CD4-positive, alpha-beta memory T cell (primary cell): ENCODE measurements at places on chromosomes 12 and 14. TPM values are rescaled to one million over a fixed set of nuclear protein-coding genes. Genes with fewer than 3 reads are reported as not detected.

DNA sequence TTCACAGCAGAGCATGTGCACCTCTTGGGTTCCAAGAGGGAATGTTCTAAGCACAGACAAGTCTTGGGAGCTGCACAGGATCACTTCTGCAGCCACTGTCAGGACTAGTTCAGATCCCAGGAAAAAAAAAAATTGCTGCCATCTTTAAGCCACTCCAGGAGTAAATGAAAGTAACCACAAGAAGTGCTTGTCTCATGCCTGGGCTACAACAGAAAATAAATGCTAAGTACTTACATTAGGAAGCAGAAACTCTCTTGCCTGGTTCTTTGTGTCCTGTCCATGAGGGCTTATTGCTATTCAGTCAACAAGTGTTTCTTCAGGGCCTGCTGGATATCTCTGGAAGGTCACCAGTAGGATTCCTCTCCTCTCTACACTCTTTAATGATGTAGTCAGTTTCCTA lies 176.1 kb downstream of the KTN1 start:
- no peak overlapping the region for H3K4me3 ChIP-seq
- H3K36me3 ChIP-seq: no peaks in the 10 kb centered on the region
- H3K27me3 ChIP-seq: no peaks in the 10 kb centered on the region

- no peak overlapping the region for H3K4me3 ChIP-seq
- H3K36me3 ChIP-seq: no peaks in the 10 kb centered on the region
- no peaks in the 10 kb centered on the region for H3K27me3 ChIP-seq
- H3K27ac ChIP-seq: no peak overlapping the region
- DNase-seq: no peak
Measured at GRCh38 chr14:61923348-61923747, 161.1 kb downstream of the SNAPC1 start.

GRCh38 chr14:56552615-56553014 lies 27.0 kb upstream of the TMEM260 start:
- no peak overlapping the region for H3K27ac ChIP-seq
- no peak overlapping the region for H3K4me3 ChIP-seq
- no peaks in the 10 kb centered on the region for H3K36me3 ChIP-seq
- no peaks in the 10 kb centered on the region for H3K4me1 ChIP-seq

GRCh38 chr12:115185506-115185905 lies 501.5 kb upstream of the TBX3 start:
- H3K27ac ChIP-seq: no peak overlapping the region
- no peak overlapping the region for H3K4me3 ChIP-seq
- H3K27me3 ChIP-seq: no peaks in the 10 kb centered on the region

DNA sequence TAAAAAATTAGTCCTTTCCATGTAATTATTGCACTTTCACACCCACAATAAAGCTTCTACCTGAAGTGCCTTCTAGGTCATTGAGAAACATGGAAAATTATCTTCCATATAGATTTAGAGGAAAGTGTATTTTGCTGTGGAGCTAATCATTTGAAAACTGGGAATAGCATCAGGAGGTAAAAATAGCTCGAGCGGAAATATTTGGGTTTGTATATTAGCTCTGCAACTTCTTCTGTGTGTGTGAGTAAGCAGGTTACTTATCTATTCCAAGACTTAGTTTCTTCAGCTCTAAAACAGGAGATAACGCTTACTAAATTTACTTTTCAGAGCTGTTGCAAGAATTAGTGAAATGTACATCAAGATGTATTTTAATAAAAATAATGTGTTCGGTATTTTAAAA lies 95.0 kb upstream of the MON2 start:
- no peaks in the 10 kb centered on the region for H3K27me3 ChIP-seq
- DNase-seq: no peak
- H3K4me1 ChIP-seq: peaks cover 23% of the 10 kb centered on the region
- no peak overlapping the region for H3K27ac ChIP-seq

- DNase-seq: no peak
- H3K27ac ChIP-seq: no peak overlapping the region
- H3K36me3 ChIP-seq: no peaks in the 10 kb centered on the region
- H3K4me1 ChIP-seq: no peaks in the 10 kb centered on the region
- no peak overlapping the region for H3K4me3 ChIP-seq
Measured at GRCh38 chr12:26817183-26817591, 15.8 kb downstream of the ITPR2 start.

DNA sequence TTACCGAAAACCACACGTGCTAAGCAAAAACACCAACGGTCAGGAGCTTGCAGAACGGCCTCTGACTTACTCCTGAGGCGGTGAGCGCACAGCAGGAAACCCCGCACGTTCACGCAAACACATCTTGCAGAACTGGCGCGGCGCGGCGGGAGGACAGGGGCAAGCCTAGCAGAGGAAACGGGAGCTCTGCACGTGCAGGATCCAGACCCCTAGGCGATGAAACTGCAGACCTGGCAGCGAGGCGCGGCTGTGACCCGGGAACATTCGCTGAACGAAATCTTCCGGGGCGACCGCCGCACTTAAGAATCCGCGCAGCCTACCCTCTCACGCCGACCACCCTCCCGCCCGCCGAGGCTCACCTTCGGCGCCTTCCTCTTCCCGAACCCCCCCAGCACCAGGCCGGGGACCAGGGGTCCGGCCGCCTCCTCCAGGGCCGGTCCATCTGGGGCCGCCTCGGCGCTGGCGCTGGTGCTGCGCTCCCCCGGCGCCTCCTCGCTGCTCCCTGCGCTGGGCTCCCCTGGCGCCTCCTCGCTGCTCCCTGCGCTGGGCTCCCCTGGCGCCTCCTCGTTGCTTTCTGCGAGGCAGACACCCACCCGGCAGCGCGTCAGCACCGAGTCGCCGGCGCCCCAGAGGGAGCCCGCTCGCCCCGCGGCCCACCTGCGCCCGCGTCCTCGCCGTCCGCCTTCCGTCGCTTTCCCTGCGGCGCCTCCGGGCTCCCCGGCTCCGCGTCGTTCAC lies 615 bp downstream of the DDX51 start:
- peak overlapping the region; percentile 19 for H3K4me3 ChIP-seq
- DNase-seq: no peak
- H3K4me1 ChIP-seq: peaks cover 27% of the 10 kb centered on the region

- no peak overlapping the region for H3K27ac ChIP-seq
- H3K4me3 ChIP-seq: no peak overlapping the region
- no peaks in the 10 kb centered on the region for H3K4me1 ChIP-seq
- H3K27me3 ChIP-seq: no peaks in the 10 kb centered on the region
- DNase-seq: no peak
Measured at GRCh38 chr12:47340411-47341015, 260.8 kb upstream of the AMIGO2 start.

GRCh38 chr12:48002773-48003218 lies 1.5 kb downstream of the COL2A1 start:
- H3K27ac ChIP-seq: no peak overlapping the region
- no peak overlapping the region for H3K4me3 ChIP-seq
- peaks cover 44% of the 10 kb centered on the region for H3K4me1 ChIP-seq
- H3K27me3 ChIP-seq: peaks cover 64% of the 10 kb centered on the region

DNA sequence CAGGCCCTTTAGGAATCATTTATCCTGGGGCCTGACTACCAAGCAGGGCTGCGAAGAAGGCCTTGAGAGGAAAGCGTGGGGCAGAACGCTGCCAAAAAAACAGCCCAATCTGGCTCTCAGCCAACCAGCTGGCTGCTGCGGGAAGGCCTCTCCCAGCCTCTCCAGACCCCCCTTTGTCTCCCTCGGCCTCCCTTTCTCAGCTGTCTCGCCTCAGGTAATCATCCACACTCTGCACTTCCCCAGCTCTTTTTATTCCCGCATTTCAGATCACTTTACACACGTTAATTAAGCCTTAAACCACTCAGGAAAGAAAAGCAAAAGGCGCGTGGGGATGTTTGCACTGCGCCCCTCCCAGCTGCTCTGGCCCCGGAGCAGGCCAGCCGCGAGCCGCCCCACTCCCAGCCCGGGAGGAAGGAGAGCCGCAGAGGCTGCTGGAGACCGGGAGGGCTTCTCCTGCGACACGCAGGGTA lies 208.2 kb upstream of the FOXN3 start:
- DNase-seq: no peak
- H3K27ac ChIP-seq: no peak overlapping the region
- H3K4me3 ChIP-seq: no peak overlapping the region
- H3K4me1 ChIP-seq: peaks cover 38% of the 10 kb centered on the region

- peak; percentile 40 for DNase-seq
- H3K27me3 ChIP-seq: no peaks in the 10 kb centered on the region
- peak overlapping the region; percentile 65 for H3K27ac ChIP-seq
- no peaks in the 10 kb centered on the region for H3K36me3 ChIP-seq
Measured at GRCh38 chr14:96797582-96798349, 584 bp downstream of the VRK1 start.

DNA sequence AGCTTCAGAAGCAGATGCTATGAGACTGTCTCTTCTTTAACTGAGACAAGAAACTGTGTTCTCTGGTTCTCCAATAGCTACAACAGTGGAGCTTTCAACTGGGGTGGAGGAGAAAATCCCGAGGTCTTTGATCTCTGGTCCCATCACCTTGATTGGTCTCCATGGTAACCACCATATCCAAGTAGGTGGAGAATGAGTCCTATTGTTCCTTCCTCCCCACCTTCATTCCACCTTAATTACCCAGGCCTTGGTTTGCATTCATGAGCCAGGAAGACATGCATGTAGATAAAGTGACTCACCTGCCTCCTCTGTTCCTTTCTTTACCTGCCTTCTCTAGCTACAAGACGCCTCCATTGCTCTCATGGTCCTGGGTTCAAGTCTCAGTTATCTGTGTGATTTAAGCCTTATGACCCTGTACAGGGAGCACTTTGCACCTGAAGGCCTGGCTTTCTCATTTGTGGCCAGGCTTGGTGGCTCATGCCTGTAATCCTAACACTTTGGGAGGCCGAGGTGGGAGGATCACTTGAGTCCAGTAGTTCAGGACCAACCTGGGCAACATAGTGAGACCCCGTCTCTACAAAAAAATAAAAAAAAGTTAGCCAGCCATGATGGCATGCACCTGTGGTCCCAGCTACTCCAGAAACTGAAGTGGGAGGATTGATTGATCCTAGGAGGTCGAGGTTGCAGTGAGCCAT lies 157.7 kb upstream of the TBX3 start:
- H3K4me1 ChIP-seq: no peaks in the 10 kb centered on the region
- no peak overlapping the region for H3K27ac ChIP-seq
- H3K36me3 ChIP-seq: no peaks in the 10 kb centered on the region
- no peaks in the 10 kb centered on the region for H3K27me3 ChIP-seq
- DNase-seq: no peak
- no peak overlapping the region for H3K4me3 ChIP-seq

GRCh38 chr14:101535232-101535631 lies 26.1 kb upstream of the DIO3 start:
- DNase-seq: peak; percentile 4
- no peak overlapping the region for H3K27ac ChIP-seq
- H3K4me3 ChIP-seq: no peak overlapping the region

- no peak overlapping the region for H3K4me3 ChIP-seq
- no peaks in the 10 kb centered on the region for H3K36me3 ChIP-seq
- no peak overlapping the region for H3K27ac ChIP-seq
- H3K4me1 ChIP-seq: peaks cover 3% of the 10 kb centered on the region
- peak; percentile 72 for DNase-seq
- H3K27me3 ChIP-seq: no peaks in the 10 kb centered on the region
Measured at GRCh38 chr12:50074936-50075807, 10.0 kb upstream of the SMARCD1 start.

GRCh38 chr14:28777471-28778137 lies 11.0 kb downstream of the FOXG1 start:
- no peak overlapping the region for H3K27ac ChIP-seq
- no peaks in the 10 kb centered on the region for H3K4me1 ChIP-seq
- no peaks in the 10 kb centered on the region for H3K27me3 ChIP-seq

GRCh38 chr12:94165138-94165537 lies 16.8 kb downstream of the PLXNC1 start:
- H3K4me3 ChIP-seq: no peak overlapping the region
- no peaks in the 10 kb centered on the region for H3K4me1 ChIP-seq
- no peak for DNase-seq
- no peak overlapping the region for H3K27ac ChIP-seq

DNA sequence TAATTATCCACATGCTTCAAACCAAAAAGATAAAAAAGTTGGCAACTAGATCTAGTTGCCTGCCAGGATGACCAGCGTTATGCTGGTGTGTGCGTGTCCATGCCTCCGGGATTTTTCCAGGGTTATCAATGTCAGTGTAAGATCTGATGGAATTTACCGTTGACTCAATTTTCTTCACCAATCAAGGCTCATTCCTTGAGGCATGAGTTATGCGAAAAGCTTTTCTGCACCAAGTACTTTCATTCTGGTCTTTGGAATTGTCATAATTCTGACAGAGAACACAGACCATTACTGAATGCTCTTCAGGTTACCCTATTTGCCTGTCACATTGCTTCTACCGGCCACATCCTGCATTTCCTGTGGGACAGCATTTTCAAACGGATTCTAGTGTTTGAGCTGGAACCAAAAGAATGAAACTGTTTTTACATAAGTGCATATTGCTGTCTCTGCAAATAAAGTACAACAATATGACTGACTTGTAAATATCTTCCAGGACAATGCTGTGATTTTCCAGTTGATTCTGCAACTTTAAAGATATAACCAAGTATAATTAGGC lies 91.8 kb downstream of the DUSP16 start:
- peaks cover 80% of the 10 kb centered on the region for H3K4me1 ChIP-seq
- H3K36me3 ChIP-seq: no peaks in the 10 kb centered on the region
- no peak overlapping the region for H3K4me3 ChIP-seq
- H3K27me3 ChIP-seq: no peaks in the 10 kb centered on the region

GRCh38 chr14:20630340-20631022 lies 11.0 kb downstream of the OR6S1 start:
- peak; percentile 35 for DNase-seq
- peak overlapping the region; percentile 54 for H3K4me3 ChIP-seq
- peaks cover 20% of the 10 kb centered on the region for H3K27me3 ChIP-seq
- H3K36me3 ChIP-seq: no peaks in the 10 kb centered on the region
- H3K4me1 ChIP-seq: peaks cover 41% of the 10 kb centered on the region
- H3K27ac ChIP-seq: no peak overlapping the region

- H3K27ac ChIP-seq: no peak overlapping the region
- H3K4me1 ChIP-seq: peaks cover 3% of the 10 kb centered on the region
- no peak for DNase-seq
- H3K27me3 ChIP-seq: no peaks in the 10 kb centered on the region
- H3K36me3 ChIP-seq: no peaks in the 10 kb centered on the region
Measured at GRCh38 chr14:105286759-105287144, 14.0 kb downstream of the BRF1 start.

GRCh38 chr14:23126548-23127278 lies 7.7 kb upstream of the CEBPE start:
- H3K4me1 ChIP-seq: peaks cover 2% of the 10 kb centered on the region
- H3K27ac ChIP-seq: no peak overlapping the region
- H3K27me3 ChIP-seq: no peaks in the 10 kb centered on the region
- no peak for DNase-seq
- H3K36me3 ChIP-seq: no peaks in the 10 kb centered on the region

DNA sequence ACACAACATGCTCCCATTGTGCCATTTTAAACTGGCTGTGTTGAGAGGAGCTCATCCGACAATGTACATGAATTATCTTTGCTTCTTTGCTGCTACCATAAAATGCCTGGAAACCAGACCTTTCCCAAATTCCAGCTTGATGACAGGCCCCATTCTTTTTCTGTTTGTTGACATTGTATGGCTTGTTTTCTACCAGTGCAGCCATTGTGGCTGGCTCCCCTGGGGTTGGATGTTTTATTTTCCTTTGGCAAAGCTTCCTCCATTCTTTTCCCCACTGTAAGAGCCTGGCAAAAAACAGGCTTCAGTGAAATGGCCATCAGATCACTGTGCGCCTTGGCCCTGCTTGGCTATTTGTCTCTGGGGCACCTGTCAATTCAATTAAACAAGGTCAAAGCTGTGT lies 532.5 kb downstream of the VRK1 start:
- H3K36me3 ChIP-seq: no peaks in the 10 kb centered on the region
- no peak for DNase-seq
- H3K4me1 ChIP-seq: peaks cover 13% of the 10 kb centered on the region
- no peak overlapping the region for H3K27ac ChIP-seq
- H3K4me3 ChIP-seq: no peak overlapping the region

Gene AMIGO2
- total RNA-seq: 12.8 TPM

Gene IL22
- total RNA-seq: not detected

Gene NRL
- total RNA-seq: 2.9 TPM

Gene CLEC6A
- total RNA-seq: not detected

Gene FBXO21
- total RNA-seq: 41.9 TPM

Gene SCN8A
- 0.23 TPM for total RNA-seq

Gene GYS2
- total RNA-seq: 0.32 TPM

Gene GNG2
- total RNA-seq: 81.3 TPM

Gene PRICKLE1
- total RNA-seq: not detected

Gene SPRYD3
- total RNA-seq: 54.3 TPM
